ENCODE measurements at places on chromosomes 5 and 9. TPM values are rescaled to one million over a fixed set of nuclear protein-coding genes. Genes with fewer than 3 reads are reported as not detected.

- no peak overlapping the region for H3K4me3 ChIP-seq
- no peak for DNase-seq
- H3K27me3 ChIP-seq, result no peaks in the 10 kb centered on the region
- no peak overlapping the region for H3K27ac ChIP-seq
These were observed 16.1 kb upstream of the FRRS1L start for GRCh38 chr9:109182940-109183798.

DNA sequence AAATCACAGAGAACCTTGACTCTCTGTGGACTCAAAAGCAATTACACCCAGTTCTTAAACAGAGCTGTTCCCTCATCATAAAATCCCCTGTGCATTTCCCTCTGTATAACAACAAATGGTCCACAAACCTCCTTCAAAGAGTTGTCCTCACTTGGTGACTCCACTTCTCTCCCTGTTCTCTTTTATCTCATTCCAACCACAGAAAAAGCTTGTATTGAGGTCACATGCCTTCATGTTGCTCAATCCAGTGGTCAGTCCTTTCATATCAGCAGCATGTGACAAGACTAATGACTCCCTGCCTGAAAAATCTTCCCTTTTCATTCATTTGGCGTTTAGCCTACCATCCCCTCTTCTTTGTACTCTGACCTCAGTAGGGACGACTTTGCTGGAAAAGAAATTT, 158.0 kb downstream of the DEPDC1B start:
- H3K4me3 ChIP-seq, result no peak overlapping the region
- H3K4me1 ChIP-seq, result no peaks in the 10 kb centered on the region
- H3K36me3 ChIP-seq, result no peaks in the 10 kb centered on the region
- DNase-seq, result no peak
- H3K27me3 ChIP-seq, result no peaks in the 10 kb centered on the region
- no peak overlapping the region for H3K27ac ChIP-seq

- no peak overlapping the region for H3K27ac ChIP-seq
- no peak for DNase-seq
- no peaks in the 10 kb centered on the region for H3K27me3 ChIP-seq
These were observed 27.1 kb upstream of the TLE1 start for GRCh38 chr9:81716409-81716808.

The FAM78A gene
- 3.9 TPM for total RNA-seq

GRCh38 chr9:124149992-124150391, 107.8 kb upstream of the NEK6 start:
- H3K27me3 ChIP-seq, result no peaks in the 10 kb centered on the region
- no peaks in the 10 kb centered on the region for H3K36me3 ChIP-seq
- no peak overlapping the region for H3K27ac ChIP-seq
- H3K4me1 ChIP-seq, result no peaks in the 10 kb centered on the region
- H3K4me3 ChIP-seq, result no peak overlapping the region

All from tibial nerve (tissue), 4 donors.